Activated naive CD4-positive, alpha-beta T cell (primary cell): ENCODE measurements at places on chromosomes 11 and 22.
A peak's percentile ranks its signal among the peaks of the same experiment; 100 is the strongest.

- no peak for DNase-seq
These were observed 607.9 kb downstream of the NTM start for GRCh38 chr11:131978351-131978750.

DNA sequence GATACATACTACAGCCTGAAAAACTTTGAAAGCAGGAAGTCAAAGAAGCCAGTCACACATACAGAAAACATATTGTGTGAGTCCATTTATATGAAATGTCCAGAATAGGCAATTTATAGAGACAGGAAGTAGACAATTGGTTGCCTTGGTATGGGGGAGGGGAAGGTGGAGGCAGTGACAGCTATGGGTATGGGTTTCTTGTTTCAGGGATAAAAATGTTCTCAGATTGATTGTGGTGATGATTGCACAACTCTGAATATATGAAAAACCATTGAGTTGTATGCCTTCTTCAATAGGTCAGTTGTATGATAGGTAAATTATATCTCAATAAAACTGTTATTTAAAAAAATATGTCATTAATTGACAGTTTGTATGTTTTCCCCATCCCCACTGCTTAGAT is 137.6 kb downstream of the SNX19 start:
- no peak for DNase-seq

DNA sequence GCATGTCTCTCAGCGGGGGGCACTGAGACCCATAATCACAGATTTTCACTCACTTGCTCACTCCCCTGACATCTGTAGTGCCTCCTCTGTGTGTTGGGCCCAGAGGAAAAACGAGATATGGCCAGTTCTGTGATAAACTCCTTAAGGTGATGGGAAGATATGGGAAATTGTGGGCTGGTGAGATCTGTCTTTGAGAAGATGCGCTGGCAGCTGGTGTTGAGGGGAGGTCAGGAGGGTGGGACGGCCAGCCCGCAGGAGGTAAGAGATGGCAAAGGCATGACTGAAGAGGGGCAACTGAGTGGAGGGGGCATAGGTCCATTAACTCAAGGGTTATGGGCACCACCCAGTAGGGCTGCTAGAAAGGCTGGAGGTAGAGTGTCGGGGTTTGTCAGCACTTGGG is 60.1 kb upstream of the CLTCL1 start:
- DNase-seq = no peak

DNA sequence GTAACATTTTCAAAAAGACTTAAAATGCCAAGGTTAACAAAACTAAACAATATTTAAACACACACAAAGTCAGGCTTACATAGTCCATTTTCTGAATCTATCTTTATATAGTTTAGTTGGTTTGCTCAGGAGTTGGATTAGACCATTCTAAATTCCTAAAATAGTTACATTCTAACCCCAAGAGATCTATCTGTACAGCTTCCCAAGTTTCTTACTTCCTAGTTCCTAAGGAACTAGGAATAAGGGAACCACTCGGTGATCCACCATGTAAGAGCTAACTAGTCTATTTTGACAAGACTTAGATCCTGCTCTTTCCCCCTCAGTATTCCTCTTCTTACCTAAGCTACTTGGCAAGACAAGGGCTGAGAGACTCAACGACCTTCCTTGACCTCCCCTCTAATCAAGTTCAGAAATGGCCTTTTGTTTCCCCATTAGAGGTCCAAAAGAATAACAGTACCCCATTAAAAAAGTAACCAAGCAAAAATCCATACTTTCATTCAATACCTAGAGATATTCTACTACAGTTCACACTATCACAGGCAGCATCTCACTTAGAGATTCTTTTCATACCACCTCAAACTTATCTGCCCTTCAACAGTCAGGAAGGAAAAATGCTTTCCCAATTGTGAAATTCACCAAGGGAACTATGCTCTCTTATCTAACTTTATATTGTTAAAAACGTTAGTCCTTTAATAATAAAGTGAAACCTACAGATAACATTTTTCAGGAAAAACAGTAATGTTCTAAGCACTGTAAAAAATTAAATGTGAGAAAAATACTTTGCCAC is 253.1 kb downstream of the TTC28 start:
- DNase-seq = no peak

DNA sequence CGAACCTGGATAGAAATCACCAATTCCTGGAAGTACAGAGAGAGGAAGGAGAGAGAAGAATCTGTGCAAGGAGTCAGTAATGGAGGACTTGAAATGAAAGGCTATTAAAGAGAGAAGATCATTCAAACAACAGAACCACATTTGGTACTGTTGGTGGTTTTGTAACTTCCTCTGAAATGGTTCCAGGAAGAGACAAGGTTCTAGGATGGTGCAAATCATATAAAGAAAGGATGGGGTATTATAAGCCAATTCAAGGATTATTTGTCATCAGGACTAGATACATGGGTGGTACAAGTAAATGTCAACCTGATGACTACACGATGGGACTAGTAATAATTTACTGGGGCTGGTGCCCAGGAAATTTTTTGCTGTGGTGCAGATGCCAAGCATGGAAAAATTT is 28.9 kb upstream of the TMA7B start:
- DNase-seq = no peak

GRCh38 chr22:20642668-20643179 is 131.2 kb upstream of the SERPIND1 start:
- DNase-seq = no peak

GRCh38 chr11:108672113-108672512 is 7.2 kb downstream of the DDX10 start:
- no peak for DNase-seq

DNA sequence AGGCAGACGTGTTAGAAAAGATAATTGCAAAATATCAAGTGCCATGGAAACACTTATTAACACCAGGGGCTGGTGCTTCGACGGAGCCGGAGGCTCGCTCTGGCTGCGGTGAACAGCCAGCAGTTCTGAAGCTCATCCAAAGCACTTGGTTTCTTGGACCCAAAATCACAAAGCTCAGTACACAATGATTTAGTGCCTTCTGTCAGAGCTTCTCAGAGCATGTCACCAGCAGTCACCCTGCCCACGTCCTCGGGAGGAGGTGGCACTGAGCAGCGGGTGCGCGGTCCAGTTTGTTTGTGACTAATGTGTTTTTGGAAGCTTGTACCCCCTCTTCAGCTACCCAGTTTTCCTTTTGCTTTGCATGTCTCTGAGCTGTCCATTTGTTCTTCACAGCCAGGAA is 58.7 kb upstream of the KIRREL3 start:
- no peak for DNase-seq

DNA sequence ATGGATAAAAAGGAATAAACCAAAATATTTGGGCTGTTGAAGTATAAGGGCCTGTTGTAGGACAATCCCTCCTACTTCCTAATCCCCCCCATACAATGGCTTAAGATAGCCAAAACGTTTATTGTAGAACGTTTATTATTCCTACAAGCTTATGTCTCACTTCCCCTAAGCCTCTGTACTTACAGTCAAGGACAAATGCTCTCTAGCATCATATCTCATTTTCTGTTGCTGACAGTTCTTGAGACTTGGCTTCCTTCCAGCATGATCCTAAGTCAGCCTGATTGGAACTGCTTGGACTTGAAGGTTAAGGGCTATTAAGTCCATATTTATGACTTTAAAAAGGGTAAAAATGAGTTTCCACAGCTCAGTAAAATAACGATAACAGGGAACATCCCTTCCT is 8.8 kb downstream of the MISFA start:
- DNase-seq = no peak

DNA sequence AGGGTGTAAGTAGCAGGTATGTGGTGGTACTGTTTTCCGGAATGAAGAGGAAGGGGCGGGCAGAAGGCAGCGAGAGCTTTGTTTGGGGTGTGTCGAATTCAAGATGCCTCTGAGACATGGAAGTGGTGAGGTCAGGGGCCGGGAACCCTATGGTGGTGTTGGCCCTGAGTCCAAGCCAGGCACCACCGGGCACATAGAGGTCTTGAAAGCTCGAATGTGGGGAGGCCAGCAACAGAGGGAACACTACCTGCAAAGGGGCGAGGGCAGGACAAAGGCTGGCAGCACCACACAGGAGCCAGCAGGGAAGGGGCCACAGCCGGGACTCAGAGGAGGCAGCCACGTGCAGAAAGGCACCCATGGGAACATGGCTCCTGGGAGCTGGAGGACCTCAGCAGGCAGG is 57.8 kb downstream of the CDKN1C start:
- DNase-seq = no peak

DNA sequence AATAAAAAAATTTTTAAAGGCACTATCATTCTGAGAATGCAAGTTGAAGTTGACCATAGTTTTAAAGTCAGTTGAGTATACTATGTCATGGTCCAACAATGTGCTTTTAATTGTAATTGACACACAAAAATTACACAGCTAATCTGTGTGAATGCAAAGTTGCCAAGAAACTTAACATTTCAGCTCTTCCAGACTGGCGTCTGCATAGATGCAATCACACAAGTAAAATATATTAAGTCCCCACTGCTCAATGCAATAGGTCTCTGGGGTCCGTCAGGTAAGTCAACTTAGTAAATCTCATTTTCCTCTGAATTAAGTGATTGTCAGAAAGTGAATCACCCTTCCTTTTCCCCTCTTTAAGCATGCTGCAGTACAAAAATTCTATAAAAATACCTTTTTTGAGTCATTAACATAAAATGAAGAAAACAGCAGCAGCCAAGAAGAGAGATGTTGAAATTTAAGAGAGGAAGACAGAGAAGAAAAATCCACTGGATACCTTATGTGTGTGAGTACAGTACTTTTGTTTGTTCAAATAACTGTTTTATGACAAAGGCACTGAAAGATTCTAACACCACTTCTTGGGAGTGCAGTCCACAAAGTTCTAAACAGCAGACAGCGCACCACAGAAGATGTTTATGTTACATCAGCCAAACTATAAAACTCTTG is 5.1 kb downstream of the FZD4 start:
- no peak for DNase-seq

- DNase-seq = no peak
These were observed 58.4 kb downstream of the KIF18A start for GRCh38 chr11:28049338-28050216.

DNA sequence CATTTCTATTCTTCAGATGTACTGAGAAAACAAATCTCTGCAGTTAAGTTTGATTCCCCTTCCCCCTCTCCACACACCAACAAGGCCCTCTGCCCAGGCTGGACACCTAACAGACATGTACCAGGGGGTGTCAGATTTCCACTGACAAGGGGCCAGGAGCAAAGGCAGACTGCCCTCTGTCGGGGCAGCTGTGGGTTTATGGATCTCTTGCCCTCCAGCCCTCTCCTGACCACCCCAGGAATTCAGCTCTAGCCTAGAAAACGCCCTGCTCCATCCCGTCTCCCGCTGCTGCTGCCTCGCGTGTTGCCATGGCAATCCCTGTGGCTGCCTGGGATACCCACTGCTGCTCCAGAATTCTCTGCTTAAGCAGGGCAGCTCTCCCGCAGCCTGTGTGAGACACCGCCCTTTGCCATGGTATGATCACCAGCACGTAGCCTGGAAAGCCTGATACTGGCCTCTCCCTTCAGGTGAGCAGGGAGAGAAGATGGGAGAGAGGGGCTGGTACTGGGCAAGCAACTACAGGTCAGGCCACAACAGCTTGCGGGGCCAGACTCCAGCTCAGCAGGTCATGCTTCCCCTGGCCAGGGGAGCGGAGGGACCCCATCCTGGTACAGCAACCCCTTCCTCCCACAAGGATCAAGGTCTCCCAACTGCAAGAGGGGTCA is 41.6 kb downstream of the BUD13 start:
- DNase-seq = no peak

DNA sequence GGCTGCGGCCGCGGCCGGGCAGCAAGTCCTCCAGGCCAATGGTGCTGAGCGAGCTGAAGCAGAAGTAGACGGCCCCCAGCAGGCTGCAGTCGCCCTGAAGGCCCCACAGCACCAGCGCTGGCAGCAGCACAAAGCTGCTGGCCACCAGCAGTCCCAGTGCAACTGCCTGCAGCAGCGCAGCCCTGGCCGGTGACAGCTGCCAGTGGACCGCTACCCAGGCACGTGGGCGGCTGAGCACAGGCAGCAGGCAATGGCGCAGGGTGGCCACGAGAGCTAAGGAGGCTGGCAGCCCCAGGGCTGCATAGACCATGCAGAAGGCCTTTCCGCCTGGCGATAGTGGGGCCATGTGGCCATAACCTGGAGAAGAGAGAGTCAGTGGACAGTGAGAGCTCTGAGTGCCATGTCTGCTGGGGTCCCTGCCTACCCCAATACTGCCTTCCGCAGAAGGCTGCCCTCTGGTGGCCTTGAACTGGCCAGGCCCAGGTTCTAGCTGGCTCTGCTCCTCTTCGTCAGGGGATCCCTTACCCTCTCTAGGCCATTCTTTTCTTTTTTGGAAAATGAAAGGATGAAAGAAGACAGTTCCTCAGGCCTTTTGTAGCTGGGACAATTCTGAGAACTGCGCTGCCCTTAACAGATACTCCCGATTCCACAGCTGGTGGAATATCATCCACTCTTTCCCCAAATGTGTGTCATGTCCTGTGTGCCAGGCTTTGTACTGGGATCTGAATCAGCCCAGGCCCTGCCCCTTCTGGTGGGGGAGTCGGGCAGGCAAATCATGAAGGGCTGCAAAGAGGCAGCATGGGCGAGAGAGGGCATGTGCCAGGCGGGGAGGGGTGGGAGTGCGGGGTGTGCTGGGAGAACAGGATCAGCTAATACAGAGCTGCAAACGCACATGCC is 1.8 kb downstream of the KCNK7 start:
- peak; percentile 50 for DNase-seq

DNA sequence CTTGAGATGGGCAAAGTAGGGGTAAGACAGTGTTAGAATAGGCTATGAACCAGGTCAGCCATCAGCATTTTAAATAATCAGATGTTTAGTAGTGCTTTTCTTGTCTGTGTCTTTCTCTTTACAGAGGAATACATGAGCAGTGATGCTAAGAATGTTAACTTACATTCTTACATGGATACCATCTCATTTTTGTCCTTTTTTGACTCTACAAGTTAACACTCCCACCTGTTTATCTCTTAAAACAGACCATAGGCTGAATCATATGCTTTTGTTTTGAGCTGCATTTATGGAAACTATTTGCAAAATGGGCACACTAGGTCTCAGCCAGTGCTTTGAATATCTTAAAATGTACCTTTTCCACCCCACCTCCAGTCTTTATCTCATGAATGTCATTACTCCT is 25.6 kb upstream of the ADSL start:
- DNase-seq = no peak

- DNase-seq = no peak
These were observed 17.4 kb upstream of the NAP1L4 start for GRCh38 chr11:3009481-3009880.

- DNase-seq = no peak
These were observed 10.2 kb downstream of the SCYL1 start for GRCh38 chr11:65535102-65535501.

- no peak for DNase-seq
These were observed 136.4 kb downstream of the CCDC81 start for GRCh38 chr11:86511086-86511551.
